ENCODE measurements at places on chromosomes 11 and 22.

- DNase-seq, result no peak
These were observed 18.9 kb upstream of the PPP6R3 start for GRCh38 chr11:68441466-68442230.

DNA sequence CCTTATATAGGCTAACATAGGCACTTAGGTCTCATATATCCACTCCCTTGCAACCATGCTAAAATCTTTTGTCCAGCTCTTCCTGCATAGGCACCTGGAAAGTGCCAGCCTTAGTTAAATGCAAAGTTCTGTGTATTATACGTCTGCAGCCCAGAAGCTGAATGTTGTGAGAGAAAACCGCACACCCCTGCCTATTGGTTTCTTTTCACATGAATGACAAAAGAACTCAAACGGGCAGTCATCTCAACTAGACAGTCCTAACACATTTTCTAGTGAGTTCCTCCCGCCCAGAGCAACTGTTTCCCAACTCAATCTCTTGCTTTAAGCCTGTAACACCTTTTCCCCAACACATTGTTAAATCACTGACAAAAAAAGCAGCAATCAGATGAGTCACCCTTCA lies 69.4 kb upstream of the SC5D start:
- no peak for DNase-seq

- no peak for DNase-seq
These were observed 737 bp downstream of the PPP2R1B start for GRCh38 chr11:111765320-111765983.

DNA sequence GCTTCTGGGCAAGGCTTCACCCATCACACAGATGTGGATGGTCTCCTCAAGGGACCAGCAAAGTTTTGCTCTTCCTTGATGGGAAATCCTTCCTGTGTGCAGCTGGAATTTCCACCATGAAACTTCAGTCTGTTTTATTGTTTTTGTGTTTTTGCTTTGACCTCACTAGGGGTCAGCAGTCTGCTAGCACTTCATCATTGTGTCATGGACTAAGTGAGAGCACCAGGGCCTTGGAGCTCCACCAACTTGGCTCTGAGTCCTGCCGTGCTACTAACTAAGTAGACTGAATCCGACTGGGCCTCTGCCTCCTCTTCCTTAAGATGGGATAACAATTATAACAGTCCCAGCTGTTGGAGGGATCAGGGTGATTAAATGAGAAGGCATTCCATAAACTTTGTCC lies 305.8 kb upstream of the NCAM1 start:
- DNase-seq, result no peak

- peak; percentile 97 for DNase-seq
These were observed at the start of gene POLD3 for GRCh38 chr11:74592441-74593362. Gene POLD3, plus strand, starts transcription at chr11:74592582. Its CDS starts 77 bp downstream, at chr11:74592659.

DNA sequence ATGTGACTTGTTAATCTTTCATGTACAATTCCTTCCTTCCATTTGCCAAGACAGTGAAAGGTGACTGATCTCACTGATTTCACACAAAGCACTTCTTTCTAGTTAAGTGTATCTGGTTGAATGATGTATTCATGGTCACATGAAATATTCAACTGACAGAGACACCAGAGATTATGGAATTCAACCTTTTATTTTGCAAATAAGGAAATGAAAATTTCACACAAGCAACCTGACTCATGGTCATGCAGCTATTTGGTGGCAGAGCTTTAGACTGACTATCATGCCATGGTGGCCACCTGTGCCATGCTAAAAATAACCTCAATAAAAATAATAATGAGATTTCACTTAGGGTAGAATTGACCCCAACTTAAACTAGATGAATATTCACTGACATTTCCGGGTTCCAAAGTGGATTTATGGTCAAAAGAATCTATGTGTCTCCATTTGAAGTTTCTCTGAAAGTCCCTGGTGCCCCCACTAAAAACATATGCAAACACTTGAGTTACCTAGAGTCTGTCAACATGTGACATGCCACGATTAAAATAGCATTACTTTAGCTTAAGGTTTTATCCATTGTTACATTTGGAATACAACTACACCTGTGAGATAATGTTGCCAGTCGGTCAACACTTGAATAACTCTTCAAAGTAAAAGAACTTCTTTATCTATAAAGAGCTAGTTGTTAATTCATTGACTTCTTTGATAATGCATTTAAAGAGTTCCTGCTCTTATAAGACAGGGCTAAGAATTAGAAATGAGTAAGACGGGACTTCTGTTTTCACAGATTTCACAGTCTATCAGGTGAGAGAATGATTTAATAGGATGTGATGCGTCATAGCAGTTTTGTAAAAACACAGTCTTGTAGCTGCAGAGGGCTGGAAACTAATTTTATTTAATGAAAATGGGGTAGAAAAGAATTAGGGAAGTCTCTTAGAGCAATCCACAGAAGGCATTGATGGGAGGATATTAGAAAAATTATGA lies 94.6 kb upstream of the OR9G4 start:
- DNase-seq, result no peak

GRCh38 chr22:47605441-47605840 lies 843.0 kb downstream of the TBC1D22A start:
- DNase-seq, result no peak
